ENCODE measurements at places on chromosomes 11 and 22.

GRCh38 chr11:69657911-69658625 lies 17.1 kb downstream of the LTO1 start:
- DNase-seq: no peak

DNA sequence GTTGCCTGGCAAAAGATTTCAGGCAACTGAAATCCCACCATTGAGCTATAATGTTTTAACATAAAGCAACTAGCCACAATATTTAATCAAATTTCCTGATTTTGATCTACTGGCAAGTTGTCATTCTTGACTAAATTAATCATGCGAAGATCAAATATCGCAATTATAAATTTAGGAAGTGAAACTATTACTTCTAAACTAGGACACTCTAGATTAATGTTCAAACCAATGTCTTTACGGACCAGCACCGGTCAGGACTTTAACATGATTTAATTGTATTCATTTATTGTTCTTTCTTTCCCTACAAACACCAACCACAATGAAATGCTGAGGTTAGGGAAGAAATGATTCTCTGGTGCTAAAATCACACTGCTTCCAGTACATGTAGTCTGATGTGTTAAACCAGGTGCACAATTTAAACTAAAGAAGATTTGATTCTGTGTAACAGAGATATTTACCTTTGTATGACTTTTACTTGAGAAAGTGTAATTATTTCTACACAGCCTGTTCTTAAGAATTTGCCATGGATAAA lies 14.9 kb downstream of the GAS2 start:
- DNase-seq: no peak

- peak; percentile 65 for DNase-seq
Measured at GRCh38 chr11:14358729-14359439, at the start of gene RRAS2. Gene RRAS2 (minus strand): TSS chr11:14359183. CDS start chr11:14358870, 313 bp downstream.

DNA sequence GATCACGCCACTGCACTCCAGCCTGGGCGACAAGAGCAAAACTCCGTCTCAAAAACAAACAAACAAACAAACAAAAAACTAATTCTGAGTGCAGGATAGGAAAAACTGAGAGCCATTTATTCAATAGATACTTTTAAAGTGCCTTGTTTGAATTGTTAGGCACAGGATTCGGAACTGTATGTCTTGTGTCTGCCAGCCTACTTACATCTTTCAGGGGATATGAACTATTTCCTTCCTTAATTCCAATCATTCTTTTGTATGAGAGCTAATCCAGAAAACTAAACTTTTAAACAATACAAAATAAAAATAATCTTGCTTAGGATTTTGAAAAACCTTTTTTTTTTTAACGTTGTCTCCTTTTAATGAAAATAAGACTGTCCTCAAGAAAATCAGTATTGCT lies 12.6 kb downstream of the UVRAG start:
- DNase-seq: no peak

GRCh38 chr11:8786933-8787332 lies 104.3 kb downstream of the RPL27A start:
- no peak for DNase-seq

- DNase-seq: no peak
Measured at GRCh38 chr11:10294290-10294953, 403 bp upstream of the SBF2 start.

DNA sequence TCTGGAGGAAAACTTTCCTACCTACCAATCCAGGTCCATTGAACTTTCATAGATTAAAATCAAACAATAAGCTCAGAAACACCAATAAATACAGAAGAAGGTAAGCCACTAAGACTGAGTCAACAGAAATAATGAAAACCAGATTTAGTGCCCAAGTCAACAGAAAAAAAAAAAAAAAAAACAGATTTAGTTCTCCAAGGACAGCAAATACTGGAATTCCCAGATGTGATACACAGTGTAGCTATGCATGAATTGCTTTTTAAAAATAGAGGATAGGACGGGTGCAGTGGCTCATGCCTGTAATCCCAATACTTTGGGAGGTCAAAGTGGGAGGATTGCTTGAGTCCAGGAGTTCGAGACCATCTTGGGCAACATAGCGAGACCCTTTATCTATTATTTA lies 15.7 kb downstream of the DMC1 start:
- DNase-seq: no peak

GRCh38 chr11:72752088-72752914 lies at the start of gene ARAP1:
Gene ARAP1 (minus strand): TSS chr11:72752408. CDS start chr11:72727128, 25,280 bp downstream.
- DNase-seq: peak; percentile 71

- DNase-seq: no peak
Measured at GRCh38 chr11:12089041-12089440, 21.3 kb upstream of the MICAL2 start.

DNA sequence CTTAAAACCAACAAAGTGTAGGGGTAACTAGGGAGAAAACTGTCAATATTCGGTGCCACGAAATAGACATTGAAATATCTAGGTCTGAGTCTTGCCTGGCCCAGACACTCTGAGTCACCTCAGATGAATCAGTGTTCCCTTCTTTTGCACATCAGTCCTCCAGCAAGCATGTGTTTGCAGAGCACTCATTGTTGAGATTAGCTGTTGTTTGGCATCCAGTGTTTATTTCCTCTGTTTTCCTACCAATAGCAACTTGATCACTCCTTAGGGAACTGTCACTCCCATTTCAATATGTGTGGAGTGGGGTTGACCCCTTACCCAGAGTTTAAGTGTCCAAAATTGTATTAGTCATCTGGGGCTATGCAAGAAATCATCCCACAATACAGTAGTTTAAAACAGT lies 4.7 kb upstream of the ASCC2 start:
- DNase-seq: no peak

DNA sequence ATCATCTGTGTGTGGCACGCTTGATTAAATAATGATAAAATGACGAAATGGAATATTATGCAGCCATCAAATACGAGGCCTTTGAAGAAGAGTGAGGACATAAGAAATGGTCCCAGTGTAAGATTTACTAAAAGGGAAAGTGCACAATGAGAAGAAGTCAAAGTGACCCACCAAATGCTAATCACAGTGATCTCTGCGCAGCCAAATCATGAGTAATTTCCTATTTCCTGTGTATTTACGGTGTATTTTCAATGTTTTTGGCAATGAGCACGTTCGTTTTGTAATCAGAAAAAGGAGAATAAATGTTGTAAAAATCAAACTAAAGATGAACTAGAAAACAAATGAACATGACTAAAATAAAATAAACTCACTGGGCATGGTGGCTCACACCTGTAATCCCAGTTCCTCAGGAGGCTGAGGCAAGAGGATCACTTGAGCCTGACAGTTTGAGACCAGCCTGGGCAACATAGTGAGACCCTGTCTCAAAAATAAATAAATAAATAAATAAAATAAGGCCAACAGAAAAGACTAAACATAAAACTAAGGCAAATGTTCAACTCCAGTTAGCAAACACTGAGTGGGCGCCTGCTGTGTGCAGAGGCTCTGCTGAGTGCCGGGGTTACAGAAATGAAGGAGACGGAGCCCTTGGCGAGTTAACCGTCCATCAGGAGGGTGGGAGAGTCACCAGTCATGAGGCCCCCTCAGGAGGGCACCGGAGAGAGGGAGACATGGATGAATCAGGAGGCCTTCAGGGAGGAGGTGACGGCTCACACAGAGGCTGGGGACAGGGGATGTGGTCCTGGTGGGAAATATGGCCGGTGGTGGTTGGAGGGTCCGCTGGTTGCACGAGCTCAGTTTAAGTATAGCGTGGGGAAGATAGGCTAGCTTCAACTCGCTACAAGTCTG lies 26.0 kb upstream of the CBX7 start:
- no peak for DNase-seq

DNA sequence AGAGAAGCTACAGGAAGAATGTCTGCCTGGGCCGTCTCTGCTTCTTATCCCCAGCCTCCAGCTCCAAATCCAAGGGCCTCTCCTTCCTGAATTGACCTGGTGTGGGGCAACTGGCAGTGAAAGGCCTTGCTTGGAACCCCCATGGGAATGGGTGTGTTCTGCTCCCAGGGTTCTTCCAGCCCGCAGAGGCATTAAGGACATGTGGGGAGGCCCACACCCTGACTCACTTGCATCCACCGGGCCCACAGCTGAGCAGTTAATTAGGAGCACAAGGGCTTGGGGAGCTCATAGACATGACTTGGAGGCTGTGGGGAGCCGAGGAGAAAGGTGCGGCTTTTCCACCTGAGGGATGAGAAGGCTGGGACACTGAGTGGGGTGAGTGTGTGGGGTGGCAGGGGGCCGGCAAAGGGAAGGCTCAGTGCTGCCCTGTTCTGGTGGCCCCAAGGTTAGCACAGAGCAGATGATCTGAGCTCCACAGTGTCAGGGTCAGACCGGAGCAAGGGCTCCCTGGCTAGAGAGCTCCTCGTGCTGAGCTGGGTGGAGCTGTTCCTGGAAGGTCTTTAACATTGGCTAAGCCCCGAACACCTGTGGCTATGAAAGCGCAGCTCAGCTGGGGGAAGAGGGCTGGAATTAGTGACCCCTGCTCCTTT lies 64.5 kb upstream of the NECTIN1 start:
- no peak for DNase-seq

DNA sequence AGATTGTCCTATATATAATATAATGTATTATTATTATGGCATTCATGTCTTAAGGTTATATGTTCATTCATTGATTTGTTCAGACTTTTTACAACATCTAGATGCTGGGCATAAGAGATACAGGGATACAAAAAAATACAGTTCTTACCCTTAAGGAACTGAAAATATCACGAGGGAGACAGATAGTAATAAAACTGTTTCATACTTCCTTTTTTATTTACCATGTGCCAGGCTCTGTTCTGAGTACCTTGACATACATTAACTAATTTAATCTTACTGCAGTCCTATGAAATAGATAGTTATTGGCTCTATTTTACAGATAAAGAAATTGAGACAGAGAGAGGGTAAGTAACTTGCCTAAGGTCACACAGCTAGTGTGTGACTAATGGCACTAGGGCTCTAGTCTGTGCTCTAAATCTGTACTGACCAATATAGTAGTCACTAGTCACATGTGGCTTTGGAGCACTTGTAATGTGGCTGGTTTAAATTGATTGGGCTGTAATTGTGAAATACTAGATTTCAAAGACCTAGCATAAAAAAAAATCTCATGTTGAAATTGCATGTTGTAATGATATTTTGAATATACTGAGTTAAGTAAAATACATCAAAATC lies 21.3 kb downstream of the TRIM44 start:
- no peak for DNase-seq

GRCh38 chr22:20951932-20952380 lies 15.1 kb upstream of the AIFM3 start:
- no peak for DNase-seq

DNA sequence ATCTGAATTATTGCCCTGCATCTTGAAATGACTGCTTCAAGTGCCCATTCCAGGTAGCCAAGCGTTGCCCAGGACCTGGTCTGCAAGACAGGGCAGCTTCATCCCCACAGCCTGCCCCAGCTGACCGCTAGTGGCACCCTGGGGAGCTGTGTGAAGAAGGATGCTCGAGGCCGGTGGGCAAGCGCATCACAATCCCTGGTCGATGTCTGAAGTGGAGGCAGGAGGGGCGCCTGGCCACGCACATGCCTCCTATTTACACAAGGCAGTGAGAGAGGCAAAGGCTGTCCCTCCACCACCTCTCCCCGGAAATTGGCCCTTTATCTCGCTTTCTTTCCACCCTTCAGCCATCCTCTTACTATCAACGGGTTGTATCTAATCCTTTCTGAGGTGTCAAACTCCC lies 28.1 kb upstream of the PHF21A start:
- no peak for DNase-seq

- DNase-seq: no peak
Measured at GRCh38 chr11:116062490-116063171, 558.4 kb upstream of the CADM1 start.

DNA sequence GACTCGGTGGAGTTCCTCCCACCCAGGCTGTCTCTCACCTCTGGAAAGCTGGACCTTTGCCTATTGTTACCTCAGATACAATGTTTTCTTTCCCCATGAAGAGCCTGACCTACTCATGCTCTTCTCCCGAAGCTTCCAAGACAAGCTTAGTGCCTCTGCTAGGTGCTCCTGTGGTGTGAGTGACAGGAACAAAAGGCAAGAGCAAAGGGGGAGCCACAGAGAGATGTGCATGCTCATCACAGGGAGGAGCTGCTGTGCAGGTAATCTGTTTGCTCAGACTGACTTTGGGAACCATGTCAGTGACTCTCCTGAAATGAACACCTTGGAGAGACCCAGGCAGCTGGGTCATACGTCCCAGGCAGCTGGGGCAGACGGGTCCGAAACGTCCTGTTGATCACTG lies 53.6 kb upstream of the VSTM5 start:
- no peak for DNase-seq

GRCh38 chr11:2797121-2797711 lies 88.4 kb downstream of the CDKN1C start:
- no peak for DNase-seq

GRCh38 chr11:73969991-73970800 lies 12.4 kb downstream of the UCP2 start:
- no peak for DNase-seq

DNA sequence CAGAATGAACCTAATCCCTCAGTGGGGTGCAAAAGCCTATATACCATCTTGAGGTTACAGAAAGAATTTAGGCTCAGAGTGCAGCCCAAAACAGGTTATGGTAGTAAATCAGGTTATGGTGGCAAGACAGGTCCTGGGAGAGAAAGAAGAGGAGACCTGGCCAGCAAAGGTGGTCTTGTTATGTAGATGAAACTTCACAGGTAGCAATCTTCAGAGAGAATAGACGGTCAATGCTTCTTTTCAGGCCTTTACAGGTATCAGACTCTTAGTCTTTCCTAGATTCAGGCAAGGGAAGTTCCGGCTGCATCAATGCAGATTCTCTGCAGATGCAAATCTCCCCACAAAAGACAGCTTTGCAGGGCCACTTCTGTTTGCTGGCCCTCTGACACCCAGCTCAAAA lies 45.8 kb upstream of the SORL1 start:
- no peak for DNase-seq

DNA sequence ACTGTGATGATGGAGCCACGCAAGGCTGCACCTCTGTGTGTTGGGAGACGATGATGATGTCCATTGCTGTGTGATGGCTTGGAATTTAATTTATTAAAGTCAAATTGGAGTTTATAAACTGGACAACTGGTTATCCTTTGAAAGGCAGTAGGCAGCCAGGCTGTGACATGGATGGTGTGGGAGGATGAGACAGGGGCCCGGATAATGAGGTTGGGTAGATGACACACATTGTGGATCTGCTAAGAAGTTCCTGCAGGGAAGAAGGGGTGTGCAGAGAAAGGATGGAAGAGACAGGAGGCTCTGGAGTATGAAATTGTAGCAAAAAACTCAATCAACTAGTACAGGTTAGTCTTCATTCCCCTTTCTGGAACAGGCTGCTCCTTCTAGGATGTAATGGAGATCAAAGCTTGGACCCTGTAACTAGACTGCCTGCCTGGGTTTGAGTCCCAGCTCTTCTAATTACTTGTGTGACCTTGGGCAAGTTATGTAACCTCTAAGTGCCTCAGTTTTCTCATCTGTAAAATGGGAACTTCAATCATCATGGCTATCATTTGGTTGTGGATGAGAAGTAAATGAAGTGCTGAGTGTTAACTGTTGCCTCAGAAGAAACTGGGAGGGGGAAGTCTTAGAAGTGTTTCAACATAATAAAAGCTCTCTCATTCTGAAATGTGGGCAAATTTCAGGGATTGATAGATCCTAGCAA lies 4.2 kb upstream of the HINFP start:
- DNase-seq: no peak
